Left hindlimb (tissue), 1 donor: ENCODE measurements at places on chromosomes 12 and 14.

DNA sequence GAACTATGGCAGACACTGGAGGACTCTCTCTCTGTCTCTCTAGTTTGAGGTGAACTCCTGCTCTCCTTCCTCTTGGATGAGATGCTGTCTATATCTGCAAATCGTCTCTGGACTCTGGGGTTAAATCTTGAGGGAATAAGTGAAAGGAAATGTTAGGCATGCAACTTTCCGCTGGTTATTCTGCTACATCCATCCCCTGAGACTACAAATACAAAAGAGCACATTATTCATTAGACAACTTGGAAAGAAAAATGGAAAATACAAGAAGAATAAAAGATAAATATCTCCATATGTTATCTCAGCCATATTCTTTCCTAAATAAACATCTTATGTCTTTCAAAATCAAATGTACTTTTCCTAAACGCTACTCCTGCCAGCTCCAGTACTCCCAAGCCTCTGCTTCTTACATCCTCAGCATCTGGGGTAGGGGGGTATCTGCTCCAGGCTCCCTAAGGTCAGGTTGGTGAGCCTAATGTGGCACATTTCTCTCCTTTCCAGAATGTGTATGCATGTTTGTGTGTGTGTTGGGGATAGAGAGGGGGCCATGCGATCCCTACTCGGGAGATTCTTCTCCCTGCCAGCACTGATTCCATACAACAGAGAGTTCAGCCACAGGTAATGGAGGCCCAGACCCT lies 102.9 kb upstream of the FSCB start:
- DNase-seq, result peak; percentile 24

- no peak for DNase-seq
These were observed 42.5 kb downstream of the PRKAB1 start for GRCh38 chr12:119710374-119710964.

DNA sequence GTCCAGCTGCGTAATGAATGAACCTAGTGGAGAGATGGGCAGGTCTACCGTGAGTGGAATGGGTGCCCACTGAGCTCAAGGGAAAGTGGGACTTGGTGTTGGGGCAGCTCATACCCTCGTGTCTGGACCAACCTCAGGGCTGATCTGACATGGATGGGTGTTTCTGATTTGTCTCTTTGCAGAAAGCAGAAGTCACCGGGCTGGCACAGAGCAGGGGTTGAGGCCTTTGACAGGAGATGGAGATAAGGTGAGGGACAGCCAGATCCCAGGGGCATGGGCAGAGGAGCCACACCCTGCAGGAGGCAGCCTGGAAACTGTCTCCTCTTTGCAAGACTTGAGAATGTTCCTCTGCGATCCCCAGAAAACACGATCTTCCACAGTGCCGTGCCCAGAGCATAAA lies 20.9 kb upstream of the PPP1CC start:
- no peak for DNase-seq

DNA sequence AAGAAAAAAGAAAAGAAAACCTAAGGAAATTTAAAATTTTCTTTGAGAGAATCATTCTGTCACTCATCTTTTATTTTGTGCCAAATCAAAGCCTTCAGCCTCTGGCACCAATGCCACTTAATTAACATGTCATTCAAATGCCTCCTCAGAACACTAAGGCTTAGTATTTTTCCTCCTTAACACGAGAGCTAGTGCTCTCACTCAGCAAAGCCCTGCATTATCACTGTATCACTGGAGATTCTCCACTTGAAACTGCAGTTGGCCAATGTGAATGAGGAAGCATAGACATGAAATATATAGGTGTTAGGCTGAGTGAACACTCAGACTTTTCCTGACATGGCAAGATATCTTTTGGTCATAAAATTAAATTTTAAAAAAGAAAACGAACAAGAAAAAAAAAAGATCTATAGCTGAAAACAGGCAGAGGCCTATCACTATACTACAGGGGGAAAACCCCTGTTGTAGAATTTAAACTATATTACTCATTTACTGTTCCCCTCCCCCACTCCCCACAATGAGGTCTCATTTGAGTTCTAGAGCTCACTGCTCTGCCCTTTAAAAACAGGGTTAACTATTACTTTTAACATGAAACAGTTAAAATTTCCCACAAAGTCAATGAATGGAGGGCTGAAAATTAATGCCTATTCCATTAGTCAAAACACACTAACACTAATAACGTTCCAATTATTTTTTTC lies 5.1 kb downstream of the MBIP start:
- no peak for DNase-seq

- DNase-seq, result no peak
These were observed 129.7 kb downstream of the CHST11 start for GRCh38 chr12:104586351-104586919.

DNA sequence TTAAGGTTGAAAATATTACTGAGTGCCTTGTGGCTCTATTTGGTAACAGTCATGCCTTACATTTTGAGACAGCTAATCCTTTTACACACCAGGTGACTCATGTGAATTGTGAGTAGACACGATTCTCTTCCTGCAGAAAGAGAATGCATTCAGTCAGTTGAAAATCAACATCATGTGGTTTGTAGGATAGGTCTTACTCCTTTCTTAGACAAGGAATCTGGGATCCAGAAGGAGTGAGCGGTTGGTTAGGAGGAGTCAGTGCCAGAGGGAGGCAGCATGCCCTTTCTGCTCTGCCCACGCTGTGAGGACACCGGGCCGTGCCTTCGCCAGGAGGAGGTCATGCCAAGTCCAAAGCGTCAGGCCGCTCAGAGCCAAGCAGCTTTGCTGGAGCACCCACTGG lies 47.6 kb downstream of the TRAF3 start:
- DNase-seq, result no peak

DNA sequence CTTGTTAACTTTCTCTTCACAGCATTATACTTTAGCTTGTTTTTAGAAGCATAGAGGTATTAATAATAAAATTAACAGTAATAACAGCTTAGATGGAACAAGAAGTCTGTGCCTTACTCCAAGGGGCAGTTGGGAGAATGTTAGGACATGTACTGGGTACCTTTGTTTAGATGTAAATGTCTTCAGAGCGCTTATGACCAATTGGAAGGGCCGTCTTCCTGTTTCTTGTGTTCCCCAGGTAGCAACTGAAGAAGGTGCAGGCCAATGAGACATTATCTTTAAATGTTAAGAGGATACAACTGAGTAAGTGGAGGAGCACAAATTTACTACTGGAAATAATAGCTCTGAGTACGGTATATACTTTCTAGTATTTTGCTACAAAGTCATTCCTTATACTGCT lies 180.9 kb upstream of the SYT1 start:
- no peak for DNase-seq

DNA sequence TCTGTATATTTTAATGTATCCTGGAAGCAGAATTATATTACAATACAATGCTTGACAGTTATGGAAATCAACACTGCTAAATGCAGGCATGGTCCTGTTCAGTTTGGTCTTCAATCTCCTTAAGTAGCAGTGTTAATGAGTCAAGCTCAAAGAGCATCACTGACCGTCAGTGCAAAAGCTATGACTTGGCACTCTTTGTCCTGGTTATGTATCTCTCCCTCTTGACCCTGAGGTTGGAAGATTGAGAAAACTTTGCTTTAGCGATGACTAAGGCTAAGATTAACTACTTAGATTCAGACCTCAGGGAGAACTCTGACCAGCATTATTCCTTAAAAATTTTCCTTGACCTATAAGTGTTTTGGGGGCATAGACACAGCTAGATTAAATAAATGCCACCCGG lies 10.9 kb downstream of the CLEC7A start:
- no peak for DNase-seq

DNA sequence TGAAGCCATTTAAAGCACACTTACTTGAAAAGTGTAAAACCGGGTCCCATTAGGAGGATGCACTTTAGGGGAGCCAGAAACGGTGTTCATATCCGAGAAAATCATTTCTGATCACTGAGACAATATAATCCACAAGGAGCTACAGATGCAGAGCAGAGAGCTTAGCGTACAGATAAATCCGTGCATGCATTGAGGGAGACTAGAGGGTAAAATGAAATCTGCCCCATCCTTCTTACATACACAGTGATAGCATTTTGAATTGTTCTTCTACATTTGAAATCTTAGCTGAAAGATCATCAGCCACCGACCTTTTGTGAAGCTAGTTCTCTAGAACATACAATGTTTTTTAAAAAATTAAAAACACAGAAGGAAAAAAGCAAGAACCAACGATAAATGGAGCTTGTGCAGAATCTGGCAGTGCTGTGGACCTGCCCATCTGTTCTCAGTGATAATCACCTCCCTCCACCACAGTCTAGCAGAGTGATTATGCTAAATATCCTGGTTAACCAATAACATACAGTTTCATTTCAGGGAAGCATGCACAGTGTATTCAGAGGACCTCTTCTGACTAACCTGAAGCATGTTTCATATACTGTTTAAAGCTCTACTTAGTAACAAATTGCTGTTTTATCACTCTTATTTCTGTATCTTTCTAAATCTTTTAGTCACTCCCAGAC lies 161.1 kb downstream of the PPFIA2 start:
- DNase-seq, result no peak

DNA sequence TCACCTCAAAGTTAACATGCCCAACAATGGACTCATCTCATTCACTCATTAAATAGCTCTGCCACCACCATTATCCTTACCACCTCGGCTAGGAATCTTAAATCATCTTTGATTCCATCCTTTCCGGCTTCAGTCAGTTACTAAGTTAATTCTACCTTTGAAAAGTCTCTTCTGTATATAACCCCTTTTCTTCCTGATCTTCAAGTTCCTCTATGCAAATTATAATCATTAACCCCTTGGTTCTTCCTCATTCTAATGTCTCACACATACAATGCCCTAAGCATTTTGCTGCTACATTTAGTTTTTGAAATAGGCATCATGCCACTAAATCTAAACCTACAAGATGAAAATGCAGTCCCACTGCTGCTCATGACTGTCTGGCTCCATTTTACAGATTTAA lies 51.6 kb downstream of the ATP2B1 start:
- DNase-seq, result no peak

DNA sequence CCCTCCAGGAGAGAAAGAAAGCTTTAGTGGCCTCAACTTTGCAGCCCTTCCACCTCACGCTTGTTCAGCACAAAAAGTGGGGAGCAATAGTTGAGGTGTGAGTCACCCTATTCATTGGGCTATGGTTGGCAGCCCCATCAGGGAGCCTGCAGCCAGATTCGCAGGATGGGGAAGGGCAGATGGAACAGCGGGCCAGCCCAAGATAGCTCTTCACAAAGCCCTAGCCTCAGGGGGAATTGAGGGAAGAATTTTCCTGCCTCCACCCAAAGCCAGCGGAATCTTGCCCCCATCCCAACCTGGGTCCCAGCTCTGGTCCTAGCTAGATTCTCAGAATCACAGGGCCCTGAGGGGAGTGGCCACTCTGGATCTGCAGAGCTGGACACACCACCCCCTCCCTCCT lies 3.6 kb upstream of the KRT5 start:
- DNase-seq, result no peak

DNA sequence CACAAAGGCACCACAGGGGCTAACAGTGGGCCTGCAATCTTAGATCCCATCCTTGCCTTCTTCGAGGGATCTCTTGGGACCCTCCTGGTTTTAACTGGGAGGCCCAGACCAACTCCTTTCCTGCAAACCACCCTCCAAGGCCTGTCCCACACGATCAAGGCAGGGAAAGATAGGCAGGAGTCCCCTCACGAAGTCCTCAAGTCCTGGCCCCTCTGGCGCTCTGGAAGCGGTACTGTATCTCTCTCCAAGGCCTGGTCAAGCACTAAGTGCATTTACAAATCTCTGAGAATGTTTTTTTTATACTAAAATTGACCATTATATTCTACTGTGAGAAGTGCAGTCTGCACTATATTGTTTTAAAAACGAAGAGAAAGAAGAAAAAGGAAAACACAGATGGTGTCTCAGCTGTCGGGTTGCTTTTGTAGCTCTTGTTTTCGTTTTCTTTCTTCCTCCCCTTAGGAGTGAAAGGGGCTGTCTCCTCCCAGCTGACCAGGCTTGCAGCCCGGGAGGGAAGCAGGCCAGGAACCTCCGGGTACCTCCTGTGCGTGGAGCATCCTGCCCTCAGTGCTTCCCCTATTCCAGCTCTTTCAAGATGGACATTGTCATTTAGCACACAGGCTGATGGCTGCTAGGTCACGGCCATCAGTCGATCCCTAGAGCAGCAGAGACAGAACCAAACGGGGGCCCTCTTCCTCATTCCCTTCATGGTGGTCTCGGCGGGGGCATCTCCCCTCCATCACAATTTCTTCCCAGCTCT lies 56.7 kb downstream of the FAM222A start:
- no peak for DNase-seq

DNA sequence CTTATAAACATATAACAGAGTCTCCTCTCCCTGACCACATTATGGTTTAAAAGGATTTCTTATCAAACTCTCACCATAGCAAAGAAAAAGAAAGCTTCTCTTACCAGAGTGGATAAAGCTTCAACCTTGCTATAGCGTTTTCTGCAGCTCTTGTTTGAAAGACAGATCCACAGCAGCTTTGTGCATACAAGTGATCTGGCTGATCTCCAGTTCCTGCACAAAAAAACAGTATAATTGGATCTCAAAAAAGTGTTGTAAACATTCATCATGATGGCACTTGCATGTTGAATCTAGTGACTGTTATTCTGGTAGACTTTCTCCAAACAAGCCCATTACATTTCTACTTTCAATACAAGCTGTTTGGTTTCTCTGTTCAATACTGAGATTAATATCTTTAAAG lies 178.9 kb upstream of the MGAT4C start:
- no peak for DNase-seq

GRCh38 chr12:30437044-30437443 lies 258.6 kb downstream of the IPO8 start:
- no peak for DNase-seq

- no peak for DNase-seq
These were observed 8.1 kb downstream of the LETMD1 start for GRCh38 chr12:51056242-51056641.

DNA sequence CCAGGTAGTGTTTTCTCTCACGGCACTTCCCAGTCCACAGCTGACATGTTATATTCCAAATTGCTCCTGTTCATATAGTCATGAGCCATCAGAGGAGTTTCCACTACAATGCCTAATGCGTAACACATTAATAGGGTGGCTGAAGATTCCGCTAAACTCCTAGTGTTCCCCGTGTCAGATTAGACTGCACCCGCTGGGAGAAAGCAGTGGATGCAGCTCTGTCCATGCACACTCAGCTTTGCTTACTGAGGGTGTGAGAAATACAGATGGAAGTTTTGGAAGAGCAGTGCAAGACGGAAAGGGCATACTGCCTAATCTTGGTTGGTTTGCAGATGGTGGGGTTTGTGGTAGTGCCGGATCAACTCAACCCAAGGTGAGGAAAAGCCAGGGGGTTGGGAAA lies 5.6 kb downstream of the PPP1R3E start:
- no peak for DNase-seq

DNA sequence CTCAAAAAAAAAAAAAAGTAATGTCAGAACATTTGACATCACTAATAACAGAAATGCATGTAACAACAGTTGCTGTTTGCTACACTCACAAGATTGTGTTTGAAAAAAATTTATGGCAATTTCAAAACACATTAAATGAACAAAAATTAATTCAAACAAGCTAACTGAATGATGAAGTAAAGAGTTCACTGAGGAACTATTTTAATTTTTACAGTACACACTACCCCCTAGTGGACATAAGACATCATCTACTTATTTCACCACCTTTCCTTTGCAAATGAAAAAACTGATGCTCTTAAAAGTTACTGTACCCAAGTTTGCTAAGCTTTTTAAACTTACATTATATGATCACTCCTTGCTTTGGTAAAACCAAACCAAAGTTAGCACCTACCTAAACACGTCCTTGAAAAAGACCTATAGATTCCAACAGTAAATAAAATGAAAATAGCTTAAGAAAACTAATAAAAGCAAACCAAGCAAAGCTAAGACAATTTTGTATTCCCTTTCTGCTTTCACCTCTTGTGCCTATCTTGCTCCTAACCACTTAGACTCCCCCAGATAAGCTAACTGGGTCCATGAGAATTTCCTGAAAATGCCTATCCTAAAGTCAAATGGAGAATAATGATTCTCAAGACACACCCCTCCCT lies 22.2 kb downstream of the UBE2N start:
- no peak for DNase-seq
